ENCODE measurements at places on chromosomes 7 and 10.

DNA sequence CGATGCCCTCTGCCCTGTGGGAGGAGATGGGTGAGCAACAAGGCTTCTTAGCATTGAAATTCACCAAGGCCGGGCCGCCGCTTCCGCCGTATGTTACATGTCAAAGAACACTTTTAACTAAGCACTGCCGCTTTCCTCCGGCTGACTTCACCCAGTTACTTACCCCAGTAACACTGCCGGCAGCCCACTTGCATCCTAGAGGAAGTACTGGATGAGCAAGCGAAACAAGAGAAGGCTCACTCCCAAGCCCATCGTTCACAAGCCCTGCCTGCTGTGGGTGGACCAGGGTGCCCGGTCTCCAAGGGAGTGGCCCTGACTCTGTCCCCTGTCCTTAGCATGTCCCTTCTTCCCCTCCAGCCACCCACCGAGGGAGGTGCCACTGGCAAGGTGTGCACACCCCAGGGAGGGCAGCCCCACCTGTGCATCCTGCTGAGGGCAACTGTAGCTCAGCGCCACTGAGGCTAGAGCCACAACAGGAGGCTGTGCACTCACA, 73.1 kb upstream of the EBF3 start:
- DNase-seq, result no peak

GRCh38 chr10:96610817-96611216, 24.0 kb upstream of the TM9SF3 start:
- DNase-seq, result no peak

- DNase-seq, result no peak
Measured at GRCh38 chr10:672992-673391, 16.5 kb downstream of the DIP2C start.

DNA sequence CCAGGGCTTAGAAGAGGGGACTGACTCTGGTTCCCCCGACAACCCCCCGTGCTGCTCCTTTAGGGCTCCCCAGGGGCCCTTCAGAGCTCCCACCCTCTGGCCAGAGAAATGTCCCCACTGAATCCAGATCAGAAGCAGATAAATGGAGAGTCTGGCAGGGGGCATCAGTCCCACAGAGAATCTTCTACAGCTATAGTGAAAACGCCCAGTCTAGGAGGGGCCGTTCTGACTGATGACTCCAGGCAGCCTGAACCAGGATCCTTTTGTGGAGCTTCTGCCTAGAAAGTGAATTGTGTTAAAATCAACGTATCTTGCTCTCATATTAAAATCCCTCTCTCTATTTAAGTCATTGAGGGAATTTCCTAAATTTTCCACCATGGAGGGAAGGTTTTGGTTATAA, 471.4 kb downstream of the LRMDA start:
- no peak for DNase-seq

- DNase-seq, result peak; percentile 96
Measured at GRCh38 chr7:66740302-66740979, at the start of gene RABGEF1. Gene RABGEF1 (plus strand): TSS chr7:66740733. CDS start chr7:66771900, 31,167 bp downstream.

- DNase-seq, result no peak
Measured at GRCh38 chr7:7122033-7122478, 60.3 kb upstream of the C1GALT1 start.

- DNase-seq, result no peak
Measured at GRCh38 chr7:32218154-32218467, 147.9 kb upstream of the PDE1C start.

DNA sequence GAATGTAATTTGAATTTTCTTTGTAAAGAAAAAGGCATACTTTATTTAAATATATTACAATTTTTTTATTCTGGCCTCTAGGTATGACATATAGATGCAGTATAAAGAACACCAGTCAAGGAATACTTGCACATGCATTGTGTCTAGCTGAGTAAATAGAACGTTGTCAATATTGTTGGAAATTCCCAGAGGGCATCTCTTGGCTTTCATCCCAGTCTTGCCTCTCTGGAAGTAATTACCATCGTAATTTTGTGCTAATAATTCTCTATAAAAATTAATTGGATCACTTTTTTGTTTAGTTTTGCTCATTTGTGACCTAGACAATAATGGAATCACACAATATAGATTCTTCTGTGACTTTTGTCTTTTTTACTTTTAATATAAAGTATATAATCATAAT, 1052.3 kb upstream of the CELF2 start:
- DNase-seq, result no peak

DNA sequence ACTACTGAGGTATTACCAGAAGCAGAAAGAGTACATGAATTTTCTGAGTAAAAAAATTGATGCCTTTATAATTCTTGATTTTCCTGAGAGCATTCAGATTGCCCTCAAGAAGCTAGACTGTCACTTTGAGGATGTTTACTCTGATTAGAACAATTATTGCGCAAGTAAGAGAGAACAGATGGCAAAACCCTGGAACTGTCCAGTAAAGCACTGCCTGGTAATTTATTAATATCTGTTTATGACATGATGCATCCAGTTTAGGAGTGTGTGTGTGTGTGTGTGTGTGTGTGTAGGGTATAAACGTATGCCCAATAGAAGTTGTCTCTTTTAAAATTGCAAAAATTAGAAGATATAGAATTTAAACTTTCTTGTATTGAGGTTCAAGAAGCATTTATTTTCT, 379.7 kb downstream of the PHTF2 start:
- no peak for DNase-seq

DNA sequence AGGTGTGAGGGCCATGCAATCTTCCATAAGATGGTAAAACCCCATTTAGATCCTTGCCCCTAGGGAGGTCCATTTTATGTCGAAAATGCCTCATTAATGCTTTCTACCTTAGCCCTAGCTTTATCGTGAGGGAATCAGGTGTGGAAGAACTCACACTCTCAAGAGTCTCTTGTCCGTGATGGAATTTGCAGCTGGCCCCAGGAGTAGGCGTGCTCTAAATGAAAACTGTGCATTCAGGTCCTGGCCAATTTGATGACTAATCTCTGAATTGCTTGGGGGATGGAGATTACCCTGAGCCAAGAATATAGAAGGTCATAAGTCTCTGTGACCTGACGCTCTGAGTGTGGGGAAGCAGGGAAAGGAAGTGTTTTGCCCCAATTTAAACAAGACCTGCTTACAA, 6.6 kb downstream of the C10orf90 start:
- DNase-seq, result peak; percentile 56

GRCh38 chr10:119680650-119681081, 29.5 kb downstream of the BAG3 start:
- DNase-seq, result peak; percentile 20

DNA sequence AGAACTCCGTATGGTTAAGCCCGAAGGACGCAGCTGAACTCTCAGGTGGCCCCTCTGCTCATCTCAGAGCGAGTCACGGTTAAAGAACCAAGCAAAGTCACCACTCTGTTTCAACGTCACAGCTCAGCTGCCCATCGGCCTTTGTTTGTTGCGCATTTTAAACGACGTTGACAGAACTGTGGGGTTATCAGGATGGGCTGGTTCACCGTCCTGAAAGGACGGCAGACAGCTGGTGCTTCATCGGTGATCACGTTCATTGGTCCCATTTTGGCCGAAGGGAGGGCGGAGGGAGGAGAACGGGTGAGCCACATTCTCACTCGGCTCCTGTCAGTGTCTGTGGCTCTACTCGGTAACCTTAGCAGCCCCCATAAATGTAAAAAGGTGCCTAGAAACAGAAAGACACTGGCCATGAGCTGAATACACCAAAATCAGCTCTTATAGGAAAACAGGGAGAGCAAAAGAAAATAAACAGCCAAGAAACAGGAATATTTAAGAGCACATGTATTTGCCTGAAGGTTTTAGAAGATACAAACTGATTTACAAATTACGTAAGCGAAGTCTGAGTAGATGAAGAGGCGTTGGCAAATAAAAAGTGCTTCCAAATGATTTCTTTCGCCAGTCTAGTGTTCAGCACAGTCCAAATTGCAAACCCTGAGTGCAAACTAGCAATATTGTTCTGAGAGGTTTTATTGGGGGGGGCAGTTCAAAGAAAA, 8.4 kb downstream of the PRKAG2 start:
- DNase-seq, result no peak

- no peak for DNase-seq
Measured at GRCh38 chr7:131194070-131194865, 133.4 kb upstream of the MKLN1 start.

DNA sequence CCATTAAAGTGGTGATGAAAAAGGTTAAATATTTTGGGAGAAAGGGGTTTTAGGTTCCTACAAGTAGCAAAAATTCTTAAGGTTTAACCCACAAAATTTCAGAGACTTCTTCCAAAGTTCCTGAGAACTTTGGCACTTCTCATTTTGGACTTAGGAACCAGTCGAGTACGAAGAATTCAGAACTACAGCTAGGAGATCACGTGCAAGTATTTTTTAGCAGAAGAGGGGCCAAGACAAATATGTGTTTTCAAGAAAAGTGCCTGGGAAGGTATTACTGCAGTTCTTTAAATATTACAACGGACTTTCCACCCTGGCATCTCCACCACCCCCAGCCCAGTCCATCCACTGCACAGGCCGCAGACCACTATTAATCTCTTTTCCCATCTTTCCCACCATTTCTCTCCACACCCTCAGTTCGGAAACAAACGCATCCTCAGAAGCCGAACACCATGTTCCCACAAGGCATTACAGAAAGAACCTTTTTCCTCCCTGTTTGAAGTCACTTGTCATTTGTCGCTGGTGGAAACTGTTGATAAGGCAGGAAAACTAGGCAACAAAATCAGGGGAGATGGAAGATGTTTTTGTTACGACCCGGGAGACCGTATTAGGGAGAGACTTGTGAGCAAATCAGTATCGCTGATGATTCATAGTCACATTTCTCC, 7.1 kb downstream of the INHBA start:
- DNase-seq, result peak; percentile 75

GRCh38 chr10:68756246-68756645, 35.2 kb downstream of the CCAR1 start:
- DNase-seq, result no peak

DNA sequence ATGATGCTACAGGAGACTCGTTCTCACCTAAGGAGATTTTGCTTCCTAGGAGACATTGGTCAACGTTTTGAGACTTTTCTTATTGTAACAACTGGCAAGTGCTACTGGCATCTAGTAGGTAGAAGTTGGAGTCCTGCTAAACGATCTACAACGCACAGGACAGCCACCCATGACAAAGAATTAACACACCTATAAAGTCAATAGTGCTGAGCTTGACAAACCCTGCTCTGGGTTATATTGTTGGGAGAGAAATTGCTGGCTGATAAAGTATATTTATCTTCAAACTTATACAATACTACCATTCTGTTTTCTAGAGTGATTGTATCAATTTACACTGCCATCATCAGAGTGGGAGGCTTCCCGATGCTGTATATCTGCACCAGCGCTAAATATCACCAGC, 57.8 kb downstream of the SAMD9 start:
- no peak for DNase-seq

DNA sequence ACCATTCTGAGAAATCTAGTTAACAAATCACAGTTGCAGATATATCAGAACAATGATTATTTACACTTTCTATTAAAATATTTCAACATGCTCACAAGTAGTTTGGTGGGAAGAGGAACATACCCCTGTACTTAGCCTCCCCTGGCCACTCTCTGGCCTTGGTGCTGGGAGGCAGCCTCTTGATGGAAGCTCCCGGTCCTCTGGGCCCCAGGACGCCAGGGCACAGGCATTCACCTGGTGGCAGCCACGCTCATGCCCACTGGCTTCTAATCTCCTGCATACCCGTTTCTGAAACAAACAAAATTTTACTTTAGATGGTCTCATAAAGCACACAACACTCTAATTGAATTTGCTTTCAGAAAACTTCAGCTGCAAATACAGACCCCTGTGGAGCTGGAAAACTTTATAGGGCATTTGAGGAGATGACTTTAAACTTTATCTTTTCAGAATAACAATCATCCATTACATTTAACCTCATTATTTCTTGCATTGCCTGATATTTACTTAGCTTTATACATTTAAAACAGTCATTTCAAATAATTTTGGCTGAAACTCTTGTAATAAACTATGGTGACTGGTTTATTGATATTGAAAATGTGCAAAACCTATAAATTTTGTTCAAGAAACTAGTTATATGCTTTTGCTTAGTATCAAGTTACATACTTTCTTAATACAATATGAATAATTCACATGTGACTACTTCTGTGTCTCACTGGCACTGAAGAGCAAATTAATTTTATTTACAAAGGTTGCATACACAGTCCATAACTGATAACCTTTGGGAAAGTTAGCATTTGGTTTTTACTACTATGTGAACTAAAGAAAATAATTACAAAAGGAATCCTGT, 30.8 kb downstream of the C10orf143 start:
- no peak for DNase-seq

DNA sequence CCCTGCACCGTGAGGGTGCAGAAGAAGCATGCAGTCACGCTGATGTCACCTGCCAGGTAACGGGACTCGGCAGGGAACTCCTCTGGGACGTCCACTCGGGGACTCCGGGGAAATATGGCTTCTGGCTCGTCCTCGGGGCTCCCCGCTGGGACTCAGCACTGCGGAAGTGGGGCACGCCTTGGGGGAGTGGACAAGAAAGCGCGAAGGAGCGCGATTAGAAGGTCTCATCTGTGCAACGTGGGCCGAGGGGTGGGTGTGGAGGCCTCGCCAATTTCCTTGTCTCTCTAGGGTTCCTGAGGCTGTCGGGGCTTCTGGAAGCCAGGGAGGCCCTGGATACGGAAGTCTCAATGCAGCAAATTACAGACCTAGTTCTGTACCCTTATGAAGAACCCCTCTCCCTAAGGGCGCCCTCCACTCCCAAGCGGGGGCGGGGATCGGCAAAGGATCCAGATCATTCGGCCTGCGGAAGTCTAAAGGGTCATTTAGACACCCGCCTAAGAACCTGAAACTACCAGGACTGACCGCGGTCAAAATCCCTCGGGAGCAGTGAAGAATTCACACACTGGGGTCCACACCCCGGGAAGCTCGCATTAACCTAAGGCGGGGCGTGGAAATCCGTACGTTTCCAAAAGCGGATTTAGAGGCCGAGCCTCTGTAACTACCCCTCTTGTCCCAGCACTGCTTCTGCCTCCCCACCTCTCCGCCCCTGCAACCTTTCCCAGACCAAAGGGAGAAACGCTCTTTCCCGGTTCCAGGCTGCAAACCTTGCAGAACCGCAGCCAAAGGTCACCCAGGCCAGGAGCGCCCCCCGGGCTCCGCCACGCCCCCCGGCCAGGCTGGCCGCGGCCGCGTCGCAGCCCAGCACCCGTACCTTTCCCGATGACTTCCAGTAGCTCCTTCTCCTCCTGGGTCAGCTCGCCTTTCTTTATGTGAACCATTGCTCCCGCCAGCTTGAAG, 640 bp downstream of the ANKMY2 start:
- peak; percentile 58 for DNase-seq

- peak; percentile 61 for DNase-seq
Measured at GRCh38 chr10:101780818-101781654, 2.2 kb downstream of the NPM3 start.

GRCh38 chr7:125396466-125397151, 467.0 kb upstream of the POT1 start:
- no peak for DNase-seq

DNA sequence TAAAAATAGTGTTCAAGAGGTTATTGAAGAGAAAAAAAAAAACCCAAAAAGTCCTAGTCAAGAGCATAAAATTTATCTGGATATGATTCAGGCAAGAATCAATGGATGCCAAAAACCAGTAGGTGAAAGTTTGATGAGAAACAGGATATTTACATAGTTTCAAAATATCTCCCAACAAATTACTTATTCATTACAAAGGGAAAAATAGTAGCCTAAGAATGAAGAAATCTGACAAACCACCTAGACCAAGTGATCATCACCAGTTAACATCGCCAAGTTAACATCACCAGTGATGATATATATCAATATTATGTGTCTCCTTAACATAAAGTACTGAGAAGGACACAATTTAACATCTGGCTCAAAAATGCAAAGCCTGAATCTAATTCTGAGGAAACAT, 85.2 kb downstream of the RNLS start:
- no peak for DNase-seq

Measured in fibroblast of skin of scalp (primary cell).